ENCODE measurements at places on chromosomes 4 and X.

- no peak for DNase-seq
These were observed 6.0 kb downstream of the WWC2 start for GRCh38 chr4:183105092-183105491.

- no peak for DNase-seq
These were observed 69.2 kb downstream of the NOCT start for GRCh38 chr4:139084804-139085093.

GRCh38 chrX:119411959-119412358 is 12.8 kb downstream of the SLC25A43 start:
- no peak for DNase-seq

GRCh38 chrX:33543757-33544156 is 332.4 kb upstream of the DMD start:
- DNase-seq, result no peak

- DNase-seq, result no peak
These were observed 15.5 kb upstream of the EXOC1 start for GRCh38 chr4:55837903-55838302.

GRCh38 chrX:136731207-136731782 is 49.4 kb downstream of the ARHGEF6 start:
- no peak for DNase-seq

DNA sequence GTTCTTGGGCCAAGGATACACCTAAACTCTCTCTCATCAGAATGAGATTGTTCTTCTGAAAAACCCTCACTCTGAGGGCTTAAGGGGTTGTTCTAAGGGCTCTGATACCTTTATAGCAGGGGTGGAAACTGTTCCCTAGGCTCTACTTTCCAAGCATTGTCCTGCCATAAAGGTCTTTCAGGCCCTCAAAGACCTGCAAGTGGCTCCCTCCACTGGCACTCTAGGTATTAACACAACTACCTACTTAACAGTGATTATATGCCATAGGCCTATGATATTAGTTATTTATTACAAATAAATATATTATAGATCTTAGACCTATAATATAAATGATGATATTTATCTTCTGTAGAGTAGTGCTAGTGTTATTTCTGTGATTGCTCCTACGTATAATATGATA is 473.7 kb upstream of the RPS6KA3 start:
- no peak for DNase-seq

DNA sequence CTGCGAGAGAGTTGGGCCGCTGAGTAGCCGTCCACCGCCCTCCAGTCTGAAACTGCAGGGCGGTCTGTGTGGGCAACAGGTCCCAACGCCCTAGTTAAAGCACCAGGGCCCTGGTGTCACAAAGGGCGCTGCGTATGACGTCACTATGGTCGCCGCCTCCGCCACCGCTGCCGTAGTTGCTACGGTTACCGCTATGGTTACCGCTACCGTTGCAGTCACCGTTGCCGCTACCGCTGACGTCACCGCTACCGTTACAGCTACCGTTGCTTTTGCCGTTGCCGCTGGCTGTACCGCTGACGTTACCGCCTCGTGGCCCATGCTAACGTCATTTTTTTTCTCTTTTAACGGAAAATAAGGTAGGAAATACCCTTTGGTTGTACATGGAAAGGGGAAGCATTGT is at the start of gene PPP1R2C:
PPP1R2C (minus strand) TSS at position 68 of the 400 bp plus-strand sequence. CDS start 84 bp downstream, outside the sequence.
- no peak for DNase-seq

GRCh38 chr4:17961249-17961648 is 60.3 kb downstream of the LCORL start:
- no peak for DNase-seq

DNA sequence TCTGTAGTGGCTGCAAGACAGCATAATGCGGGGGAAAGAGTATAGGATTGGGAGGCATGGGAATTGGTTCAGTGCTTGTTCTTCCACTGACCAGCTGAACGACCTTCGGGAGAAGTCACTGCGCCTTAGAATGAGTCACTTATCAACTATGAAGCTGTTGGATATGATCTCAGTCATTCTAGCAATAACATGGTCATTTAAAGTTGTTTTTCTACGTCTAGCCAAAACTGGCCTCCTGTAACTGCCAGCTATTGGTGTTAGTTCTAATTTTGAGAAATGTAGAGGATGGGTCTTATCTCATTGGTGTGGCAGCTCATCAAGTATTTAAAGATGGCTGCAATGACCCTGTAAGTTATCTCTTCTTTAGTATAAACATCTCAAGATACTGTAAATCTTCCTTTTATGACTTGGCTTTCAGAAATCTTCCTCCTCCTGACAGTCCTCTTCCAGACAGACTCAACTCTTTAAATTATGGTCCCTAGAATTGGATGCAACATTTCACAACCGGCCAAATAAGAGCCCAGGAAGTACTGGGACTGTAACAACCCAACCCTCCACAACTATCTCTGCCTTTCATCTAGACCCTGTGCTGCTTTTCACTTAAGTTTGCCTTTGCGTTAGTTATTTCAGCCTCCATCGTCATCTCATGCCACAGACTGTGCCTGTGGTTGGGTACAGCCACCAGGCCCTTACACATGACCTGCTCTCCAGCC is 243.3 kb downstream of the CBR4 start:
- DNase-seq, result no peak

Data from epithelial cell of prostate (primary cell).